ENCODE measurements at places on chromosomes 3 and 15. TPM values are rescaled to one million over a fixed set of nuclear protein-coding genes. Genes with fewer than 3 reads are reported as not detected.

GRCh38 chr3:86785386-86785785 lies 205.6 kb downstream of the VGLL3 start:
- no peak for DNase-seq

GRCh38 chr3:89954137-89954536 lies 846.7 kb downstream of the EPHA3 start:
- no peak for DNase-seq

Gene SATB1
- total RNA-seq = 92.0 TPM

Gene WDR72
- total RNA-seq = not detected

Gene AGBL1
- total RNA-seq = not detected

Gene HMCES
- 83.6 TPM for total RNA-seq

Data from activated naive CD8-positive, alpha-beta T cell treated with anti-CD3 and anti-CD28 coated beads for 36 hours (primary cell).